Stimulated activated CD4-positive, alpha-beta T cell treated with anti-CD3 and anti-CD28 coated beads, Interleukin-1b, Interleukin-23, amount 100 ng/mL, for 1 hour (primary cell): ENCODE measurements at places on chromosomes 7 and 10.

DNA sequence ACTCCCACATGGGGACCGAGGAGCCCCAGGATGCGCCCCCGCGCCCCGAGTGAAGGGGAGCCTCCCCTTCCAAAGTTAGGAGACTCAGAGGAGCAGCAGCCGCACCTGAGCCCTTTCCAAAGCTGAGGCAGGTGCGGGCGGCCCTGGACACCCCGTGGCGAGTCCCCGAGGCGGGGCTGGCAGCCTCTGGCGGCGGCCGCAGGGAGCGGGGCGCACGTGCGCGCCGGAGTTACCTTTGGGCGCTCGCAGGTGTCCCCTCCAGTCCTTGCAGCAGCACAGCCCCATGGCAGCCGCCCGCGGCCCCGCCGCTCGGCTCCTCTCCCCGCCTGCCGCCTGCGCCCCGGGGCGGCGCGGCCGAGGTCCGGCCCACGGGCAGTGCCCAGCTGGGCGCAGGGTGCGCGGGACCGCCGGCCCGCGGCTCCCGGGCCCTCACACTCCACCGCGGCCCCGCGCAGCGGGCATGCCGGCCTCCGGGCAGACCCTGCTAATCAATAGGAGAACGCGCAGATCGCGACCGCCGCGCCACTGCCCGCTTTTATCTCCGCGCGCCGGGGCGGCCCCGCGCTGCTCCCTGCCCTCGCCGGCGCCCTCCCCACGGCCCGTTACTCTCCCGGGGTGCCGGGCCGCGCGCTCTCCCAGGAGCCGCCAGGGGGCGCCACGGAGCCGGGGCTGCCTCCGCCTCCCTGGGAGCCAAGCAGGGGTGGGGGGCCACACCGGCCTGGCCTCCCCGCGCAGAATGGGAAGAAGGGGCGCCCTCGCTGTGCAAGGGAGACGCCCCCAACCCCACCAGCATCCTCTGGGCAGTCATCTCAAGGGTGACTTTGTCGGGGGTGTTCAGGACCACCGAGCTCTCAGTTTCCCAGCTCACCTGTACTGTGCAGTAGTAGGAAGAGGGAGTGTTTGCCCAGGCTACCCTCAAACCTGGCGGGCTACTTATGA lies 80.8 kb downstream of the ARHGAP22 start:
- no peak for DNase-seq

DNA sequence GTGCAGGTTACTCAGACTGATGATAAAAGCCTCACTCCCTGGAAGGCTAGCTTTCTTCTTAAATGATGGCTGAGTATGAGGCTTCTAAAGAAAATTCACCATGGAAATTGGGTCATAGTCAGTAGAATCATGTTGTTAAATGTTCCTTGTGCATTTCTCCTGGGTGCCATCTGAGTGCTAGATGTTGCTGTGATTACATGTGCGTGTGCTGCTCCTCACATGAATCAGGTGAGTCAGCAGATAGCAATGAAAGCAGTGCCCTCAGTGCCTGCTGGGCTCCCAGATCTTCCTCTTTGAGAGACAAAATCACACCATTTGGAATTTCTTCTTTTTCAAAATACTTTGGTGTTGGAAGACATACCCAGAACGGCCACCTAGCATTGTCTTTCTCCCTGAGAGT lies 331.7 kb downstream of the XPNPEP1 start:
- no peak for DNase-seq

- DNase-seq = no peak
Observed at GRCh38 chr7:107234436-107234835, 65.6 kb downstream of the HBP1 start.

- DNase-seq = no peak
Observed at GRCh38 chr7:115289971-115290370, 368.1 kb downstream of the MDFIC start.

DNA sequence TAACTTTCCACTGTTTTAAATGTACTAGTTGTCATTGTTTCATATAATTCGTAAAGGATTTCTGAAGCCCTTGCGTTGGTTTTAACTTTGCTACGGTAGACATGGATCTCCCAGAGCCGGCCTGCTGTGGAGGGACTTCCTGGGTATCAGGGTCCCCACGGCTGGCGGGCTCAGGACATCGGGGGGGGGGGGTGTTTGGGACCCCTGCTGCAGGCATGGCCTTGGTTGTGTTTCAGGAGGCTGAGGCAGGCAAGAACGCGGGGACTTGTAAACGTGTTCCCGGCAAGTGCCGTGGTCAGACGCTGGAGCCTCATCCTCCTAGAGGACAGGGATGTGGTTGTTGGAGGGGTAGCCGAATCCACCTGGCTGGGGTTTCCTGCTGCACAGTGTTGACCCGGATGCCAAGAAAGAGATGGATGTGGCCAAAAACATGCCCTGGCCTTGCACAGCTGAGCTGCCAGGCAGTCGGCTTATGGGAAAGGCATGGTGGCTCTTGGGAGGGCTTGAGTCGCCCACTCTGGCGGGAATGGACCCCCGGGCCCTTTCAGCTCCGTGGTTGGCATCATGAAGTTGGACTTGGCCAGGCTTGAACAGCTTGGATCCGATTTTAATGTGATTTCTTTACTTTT lies 21.4 kb upstream of the CHST12 start:
- no peak for DNase-seq

- DNase-seq = no peak
Observed at GRCh38 chr7:1813394-1814088, 143.5 kb downstream of the ELFN1 start.

- no peak for DNase-seq
Observed at GRCh38 chr10:61404751-61405150, 48.4 kb downstream of the TMEM26 start.

DNA sequence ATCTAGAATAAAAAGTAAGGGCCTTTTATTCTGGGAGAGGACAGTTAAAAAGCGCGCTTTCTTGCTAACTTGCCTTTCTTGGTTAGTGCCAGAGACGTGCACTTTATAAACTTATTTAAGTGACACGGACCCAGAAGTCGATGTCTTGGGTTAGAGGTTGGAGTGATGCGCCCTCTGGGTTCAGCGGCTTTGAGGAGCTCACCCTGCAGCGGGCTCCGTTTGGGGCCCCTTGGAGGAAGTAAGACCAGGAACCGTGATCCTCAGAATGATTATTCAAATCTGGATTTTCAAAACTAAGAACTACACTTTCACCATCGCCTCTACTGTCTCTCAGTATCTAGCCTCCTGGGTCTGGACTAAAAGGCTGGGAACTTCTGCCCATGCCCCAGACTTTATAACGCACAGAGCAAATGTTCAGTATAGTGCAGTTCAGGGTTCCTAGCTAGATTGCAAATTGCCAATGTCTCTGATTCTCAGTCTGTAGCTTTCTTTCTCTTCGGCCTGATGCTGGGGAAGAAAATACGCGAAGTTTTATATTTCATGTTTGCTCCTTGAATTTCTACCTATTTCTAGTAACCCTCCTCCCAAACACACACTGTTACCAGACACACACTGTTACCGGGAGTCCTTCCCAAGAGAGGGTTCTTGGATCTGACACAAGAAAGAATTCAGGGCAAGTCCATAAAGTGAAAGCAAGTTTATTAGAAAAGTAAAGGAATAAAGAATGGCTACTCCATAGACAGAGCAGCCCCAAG lies 18.6 kb upstream of the SMO start:
- DNase-seq = no peak

DNA sequence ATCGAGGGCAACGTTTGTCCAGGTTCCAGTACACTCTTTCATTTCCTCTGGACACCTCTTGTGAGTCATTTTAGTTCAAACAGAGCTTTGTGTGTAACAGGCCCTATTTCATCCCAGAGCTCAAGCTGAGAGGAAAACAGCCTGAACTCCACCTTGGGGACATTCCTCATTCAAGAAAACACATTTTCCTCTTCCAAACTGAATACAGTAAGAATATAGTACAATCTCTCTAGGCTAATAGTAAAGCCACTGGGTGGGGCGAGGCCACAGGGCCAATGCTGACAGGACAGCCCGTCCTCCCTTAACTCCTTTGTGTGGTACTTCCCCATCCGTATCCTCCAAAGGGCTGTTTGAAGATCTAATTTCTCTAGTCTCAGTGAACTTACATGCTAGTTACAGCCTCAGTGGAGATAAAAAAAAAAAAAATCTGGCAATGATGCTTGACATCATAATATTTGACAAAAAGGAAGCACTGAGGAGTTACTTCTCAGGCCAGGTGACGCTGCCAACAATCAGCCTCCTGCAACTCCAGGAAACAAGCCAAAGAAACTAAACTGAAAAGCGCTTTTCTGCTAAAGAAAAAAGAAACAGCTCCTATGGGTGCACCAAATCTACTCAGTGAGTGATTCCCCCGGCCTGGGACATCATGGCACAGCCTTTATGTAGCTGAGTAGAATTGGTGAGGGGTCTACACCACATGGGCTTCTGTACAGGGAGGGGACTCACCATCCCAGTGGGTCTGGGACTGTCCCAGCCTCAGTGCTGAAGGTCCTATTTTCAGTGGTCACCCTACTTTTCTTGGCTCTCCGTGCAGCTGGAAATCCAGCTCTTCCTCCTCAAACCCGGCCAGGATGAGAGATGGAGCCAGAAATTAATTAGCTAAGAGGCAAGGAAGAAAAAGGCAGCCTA lies 238.2 kb upstream of the NEBL start:
- DNase-seq = no peak

GRCh38 chr7:113824117-113824823 lies 94.5 kb downstream of the PPP1R3A start:
- no peak for DNase-seq

- no peak for DNase-seq
Observed at GRCh38 chr10:34739915-34740314, 75.2 kb downstream of the PARD3 start.

- peak; percentile 35 for DNase-seq
Observed at GRCh38 chr7:150962553-150963399, 15.3 kb downstream of the KCNH2 start.

DNA sequence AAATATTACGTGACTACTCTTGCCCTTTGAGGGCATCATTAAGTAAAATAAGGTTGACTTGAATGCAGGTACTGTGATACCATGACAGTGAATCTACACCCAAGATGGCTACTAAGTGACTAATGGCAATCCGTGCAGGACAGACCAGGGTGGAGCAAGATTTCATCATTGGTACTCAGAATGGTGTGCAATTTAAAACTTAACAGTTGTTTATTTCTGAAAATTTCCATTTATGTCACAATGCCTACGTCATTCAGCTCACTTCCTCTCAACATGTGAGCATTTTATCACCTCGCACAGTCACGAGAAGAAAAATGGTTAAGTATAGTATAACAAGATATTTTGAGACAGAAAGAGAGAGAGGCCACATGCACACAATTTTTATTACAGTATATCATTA lies 50.3 kb upstream of the MET start:
- no peak for DNase-seq

DNA sequence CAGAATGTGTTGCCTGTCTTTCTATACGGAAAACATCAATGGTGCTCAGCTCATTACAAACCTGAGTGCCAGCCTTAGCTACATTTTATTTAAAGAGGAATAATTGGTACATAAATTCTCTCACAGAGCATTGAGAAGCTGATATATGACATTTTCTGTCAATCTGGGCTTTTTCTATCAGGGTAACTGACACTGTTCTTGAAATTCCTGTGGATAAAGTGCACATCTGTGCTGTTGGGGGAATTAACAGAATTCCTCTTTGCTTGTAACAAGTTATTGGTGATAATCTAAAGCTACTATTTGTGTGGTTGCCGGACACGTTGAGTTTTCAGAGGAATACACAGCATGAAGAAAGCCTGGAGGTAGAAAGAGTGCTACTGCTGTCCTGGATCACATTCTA lies 668.6 kb downstream of the SORCS1 start:
- no peak for DNase-seq

- DNase-seq = no peak
Observed at GRCh38 chr10:35564341-35564968, 40.7 kb upstream of the GJD4 start.

- DNase-seq = no peak
Observed at GRCh38 chr10:131816157-131816775, 84.5 kb upstream of the PPP2R2D start.

GRCh38 chr10:25629333-25629732 lies 304.7 kb upstream of the MYO3A start:
- no peak for DNase-seq

- no peak for DNase-seq
Observed at GRCh38 chr10:11553773-11554381, 57.6 kb downstream of the USP6NL start.

- no peak for DNase-seq
Observed at GRCh38 chr7:11551470-11551869, 280.5 kb downstream of the THSD7A start.

DNA sequence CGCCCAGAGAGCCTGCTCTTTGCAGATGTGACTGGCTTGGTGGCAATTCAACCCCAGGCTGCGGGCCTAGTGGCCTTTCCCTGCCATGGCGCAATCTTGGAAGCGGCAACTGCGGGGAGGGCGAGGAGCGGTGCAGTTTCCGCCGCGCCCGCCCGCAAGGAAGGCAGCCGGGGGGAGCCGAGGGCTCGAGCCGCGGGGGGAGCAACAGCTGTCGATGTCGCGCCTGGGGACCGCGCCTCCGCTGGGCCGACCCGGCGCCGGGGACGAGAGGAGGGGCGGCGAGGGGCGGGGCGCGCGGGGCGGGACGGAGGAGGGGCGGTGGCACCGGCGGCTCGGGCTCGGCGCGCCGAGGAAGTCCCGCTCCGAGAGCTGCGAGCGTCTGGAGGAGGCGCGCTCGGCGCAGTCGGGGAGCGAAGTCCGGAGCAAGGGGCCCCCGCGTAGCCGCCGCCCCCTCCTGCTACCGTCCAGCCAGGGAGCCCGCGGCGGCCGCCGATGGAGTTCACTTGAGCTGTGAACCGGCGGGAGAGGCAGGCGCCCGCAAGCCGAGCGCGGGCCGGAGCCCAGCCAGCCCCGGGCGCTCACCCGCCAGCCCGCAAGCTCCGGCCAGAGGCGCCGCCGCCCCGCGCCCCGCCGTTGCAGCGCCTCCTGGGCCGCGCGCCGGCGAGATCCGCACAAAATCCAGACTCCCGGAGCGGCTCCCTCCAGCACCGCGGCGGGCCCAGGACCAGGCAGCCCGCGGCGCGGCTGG lies 438.1 kb upstream of the GALNT17 start:
- peak; percentile 19 for DNase-seq

- DNase-seq = no peak
Observed at GRCh38 chr7:155785536-155785935, 26.7 kb downstream of the SHH start.

- DNase-seq = no peak
Observed at GRCh38 chr7:94080551-94080950, 76.4 kb upstream of the BET1 start.

GRCh38 chr7:115635876-115636275 lies 394.7 kb downstream of the TFEC start:
- DNase-seq = no peak

DNA sequence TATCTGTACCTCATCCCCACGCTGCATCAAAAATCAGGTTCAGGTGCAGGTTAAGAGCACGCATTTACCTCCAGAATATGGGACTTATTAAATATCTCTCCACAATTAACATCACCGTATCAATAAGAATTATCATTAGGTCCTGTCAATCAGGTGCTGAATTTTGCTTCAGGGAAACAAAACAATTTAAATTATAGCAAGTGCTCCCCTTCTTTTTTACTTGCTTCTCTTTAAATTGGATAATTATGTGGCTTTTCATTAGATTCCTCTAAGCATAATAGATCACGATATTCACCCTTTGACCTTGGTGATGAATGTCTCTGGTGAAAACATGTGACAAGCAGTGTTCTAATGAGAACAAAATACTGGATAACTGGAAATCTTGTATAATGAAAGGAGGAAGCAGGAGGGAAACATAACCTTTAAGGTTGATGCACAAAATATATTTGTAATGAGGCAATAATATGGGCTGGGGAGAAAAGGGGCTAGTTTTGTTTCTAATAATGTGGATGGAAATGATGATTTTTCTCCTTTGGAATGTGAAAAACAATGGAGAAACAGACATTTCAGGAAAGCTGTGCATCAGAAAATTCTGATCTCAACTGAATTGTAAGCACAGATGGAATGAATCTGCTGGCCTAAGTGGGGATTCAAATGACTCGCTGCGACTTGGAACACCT lies 166.9 kb downstream of the SNX10 start:
- DNase-seq = no peak
